ENCODE measurements at places on chromosomes 12 and 14.

GRCh38 chr12:30840715-30841114 lies 85.8 kb upstream of the TSPAN11 start:
- DNase-seq, result no peak

DNA sequence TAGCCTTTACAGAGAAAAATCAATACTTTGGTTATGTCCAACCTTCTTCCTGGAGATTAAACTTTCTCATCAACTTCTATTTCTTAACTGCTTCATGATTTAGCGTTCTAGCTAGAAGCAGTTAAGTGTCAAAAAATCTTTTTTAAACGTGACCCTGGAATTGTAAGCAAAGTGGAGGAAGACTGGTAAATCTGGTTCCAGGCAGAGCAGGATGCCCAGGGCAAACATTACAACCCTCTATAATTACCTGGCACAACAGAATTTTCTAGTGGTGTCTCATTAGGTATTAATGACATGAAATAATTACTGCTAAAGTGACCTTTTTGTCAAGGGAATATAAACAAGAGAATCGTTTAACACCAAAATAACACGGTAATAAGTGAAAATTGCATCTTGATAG lies 320.8 kb downstream of the MED13L start:
- DNase-seq, result no peak

DNA sequence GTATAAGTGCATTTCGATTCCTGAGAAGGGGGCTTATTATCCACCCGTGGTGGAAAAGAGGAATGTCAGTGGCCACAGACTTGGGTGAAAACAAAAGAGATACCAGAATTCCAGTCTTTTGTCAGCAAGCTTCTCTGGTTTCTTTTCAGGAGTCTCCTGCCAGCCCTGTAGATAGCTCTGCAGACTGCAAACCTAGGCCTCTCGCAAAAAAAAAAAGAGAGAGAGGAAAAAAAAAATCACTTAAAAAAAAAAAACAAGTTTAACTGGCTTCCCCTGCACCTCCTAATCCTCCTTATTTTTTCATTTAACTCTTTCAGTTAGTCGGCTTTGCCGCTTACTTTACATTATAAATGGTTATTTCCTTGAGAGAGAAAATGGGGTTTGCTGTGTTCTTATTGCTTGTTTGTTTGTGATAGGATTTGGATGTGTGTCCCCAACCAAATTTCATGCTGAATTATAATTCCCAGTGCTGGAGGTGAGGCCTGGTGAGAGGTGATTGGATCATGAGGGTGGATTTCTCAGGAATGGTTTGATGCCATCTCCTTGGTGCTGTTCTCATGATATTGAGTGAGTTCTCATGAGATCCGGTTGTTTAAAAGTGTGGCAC lies 170.0 kb downstream of the BCL11B start:
- DNase-seq, result no peak

- DNase-seq, result no peak
Observed at GRCh38 chr12:115755725-115756085, 521.8 kb downstream of the MED13L start.

DNA sequence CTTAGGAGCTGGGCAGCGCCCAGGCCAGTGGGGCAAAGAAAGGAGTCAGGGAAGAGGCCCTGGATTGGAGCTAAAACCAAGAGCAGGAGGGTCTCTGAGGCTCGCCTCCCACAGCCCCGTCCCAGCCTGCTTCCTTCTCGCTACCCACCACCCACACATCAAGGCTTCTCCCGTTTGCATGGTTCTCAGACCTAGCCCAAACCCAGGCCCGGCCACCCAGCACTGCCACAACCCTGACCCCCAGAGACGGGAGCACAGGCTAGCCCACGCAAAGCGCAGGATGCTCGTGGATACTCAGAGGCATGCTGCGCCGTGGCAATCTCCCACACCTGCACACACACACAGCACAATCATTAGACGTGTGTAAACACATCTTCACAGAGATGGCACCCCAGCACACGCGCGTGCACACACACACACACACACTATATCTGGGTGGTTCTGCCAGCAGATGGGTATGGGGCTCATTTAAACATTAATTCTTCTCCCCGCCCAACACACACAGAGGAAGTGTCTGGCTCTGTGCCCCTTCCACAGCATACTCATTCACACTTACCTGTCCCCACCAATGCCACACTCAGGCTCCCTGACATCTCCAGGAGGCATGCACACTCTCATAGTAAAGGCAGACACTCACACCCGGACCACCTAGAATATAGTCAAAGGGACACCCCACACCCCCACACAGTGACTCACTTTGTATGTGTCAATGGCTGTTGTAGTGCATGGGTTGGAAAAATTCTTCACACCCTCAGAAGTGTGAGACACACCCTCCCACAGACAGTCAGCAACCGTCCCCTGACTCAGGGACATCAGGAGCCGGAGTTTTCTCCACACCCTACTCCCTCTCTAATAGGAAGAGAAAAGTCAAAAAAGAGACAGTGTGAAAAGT lies 1.1 kb downstream of the CARMIL3 start:
- peak; percentile 55 for DNase-seq

DNA sequence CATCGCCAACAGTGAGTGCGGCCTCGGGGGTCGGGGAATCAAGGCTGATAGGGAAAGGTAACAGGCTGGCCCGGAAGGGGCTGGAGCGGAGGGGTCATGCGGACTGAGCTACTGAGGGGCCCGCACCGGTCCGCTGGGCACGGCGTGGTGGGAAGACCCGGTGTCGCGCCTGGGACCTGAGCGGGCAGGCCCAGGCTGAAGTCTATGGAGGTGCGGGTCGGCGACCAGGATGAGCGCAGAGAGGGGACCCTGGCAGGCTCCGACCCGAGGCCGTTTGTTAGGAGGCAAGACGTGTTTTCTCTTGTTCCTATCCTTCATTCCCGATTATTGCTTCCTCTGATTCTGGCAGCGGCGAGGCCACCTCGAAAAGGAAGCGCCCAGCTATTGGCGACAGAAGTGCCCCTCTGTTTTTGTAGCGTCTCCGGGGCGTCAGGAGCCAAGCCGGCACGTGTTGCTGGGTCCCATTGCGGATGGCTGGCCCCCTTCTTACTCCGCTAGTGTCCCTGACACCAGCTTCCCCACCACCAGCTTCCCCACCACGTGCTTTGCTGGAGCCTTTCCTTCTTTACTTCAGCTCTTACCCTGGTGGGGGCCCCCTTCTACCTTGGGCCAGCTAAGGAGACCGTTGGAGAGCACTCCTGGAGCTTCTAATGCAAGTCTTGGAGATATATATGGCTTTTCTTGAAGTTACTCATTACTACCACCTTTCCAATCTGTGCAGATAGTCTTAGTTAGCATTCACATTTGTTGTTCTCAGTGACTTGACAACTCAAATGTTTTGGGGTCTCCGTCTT lies 653 bp downstream of the PA2G4 start:
- peak; percentile 32 for DNase-seq

DNA sequence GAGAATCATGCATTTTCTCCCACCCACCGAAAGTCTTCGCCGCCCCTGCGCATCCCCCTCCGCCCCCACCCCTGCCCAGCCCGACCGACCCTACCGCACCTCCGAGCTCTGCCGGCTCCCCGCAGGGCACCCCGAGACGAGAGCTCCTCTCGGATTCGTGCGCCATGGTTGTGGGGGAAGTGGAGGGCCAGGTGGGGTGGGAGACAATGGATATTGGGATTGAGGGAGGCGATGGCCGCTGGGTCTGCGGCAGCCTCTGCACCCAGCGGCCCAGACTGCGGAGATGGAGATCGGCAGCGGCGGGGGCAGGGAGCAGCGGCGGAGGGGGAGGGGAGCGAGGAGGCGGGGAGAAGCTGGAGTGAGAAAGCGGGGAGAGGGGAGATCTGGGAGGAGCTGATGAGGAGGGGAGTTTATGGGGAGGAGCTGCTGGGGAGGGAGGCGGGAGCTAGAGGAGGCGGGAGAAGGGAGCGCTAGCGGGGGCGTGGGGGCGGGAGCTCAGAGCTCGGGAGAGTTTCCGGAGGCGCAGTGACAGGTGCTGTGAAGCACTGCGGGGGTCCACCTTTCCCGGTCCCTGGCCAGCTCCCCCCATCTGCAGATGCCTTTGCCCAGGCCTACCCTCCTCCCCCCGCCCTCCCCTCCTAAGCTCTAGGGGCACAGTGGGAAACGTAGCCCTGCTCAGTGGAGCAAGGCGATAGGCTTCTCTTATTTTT lies at the start of gene SALL2:
Gene SALL2, minus strand, starts transcription at position 385 of the 710 bp plus-strand sequence. Its CDS starts 219 bp downstream, at position 166.
- peak; percentile 82 for DNase-seq

- no peak for DNase-seq
Observed at GRCh38 chr12:114901316-114901715, 217.3 kb upstream of the TBX3 start.

GRCh38 chr12:106288101-106288493 lies 14.4 kb upstream of the TCP11L2 start:
- no peak for DNase-seq

DNA sequence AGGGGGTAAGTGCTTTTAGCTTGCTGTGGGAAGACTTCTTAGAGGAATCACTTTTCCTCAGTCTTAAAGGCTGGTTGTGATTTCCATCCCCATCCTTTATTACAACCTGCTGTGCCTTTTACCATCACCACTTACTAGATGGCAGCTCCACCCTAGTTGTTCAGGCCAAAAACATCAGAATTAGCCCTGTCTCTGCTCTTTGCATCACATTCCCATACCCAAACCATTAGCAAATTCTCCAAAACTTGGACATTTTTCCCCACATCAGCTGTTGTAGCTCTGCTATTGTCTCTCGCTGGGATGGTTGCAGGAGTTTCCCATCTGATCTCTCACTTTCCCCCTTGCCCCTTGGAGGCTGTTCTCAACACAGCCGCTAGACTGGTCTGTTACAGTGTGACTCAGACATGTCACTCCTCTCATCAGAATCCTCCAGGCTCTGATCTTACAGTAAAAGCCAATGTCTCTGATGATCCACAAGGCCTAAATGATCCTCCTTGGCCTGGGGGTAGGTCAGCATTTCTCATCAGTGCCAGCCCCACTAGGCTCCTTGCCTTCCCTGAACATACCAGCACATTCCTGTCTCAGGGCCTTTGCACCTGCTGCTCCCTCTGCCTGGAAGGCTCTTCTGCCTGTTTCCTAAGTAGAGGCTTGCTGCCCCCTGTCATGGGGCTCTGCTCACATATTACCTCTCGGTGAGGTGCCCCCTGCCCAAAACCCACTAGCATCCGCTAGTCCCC lies 102.5 kb downstream of the BEGAIN start:
- no peak for DNase-seq

GRCh38 chr14:103118663-103119404 lies 4.4 kb upstream of the TNFAIP2 start:
- DNase-seq, result no peak

DNA sequence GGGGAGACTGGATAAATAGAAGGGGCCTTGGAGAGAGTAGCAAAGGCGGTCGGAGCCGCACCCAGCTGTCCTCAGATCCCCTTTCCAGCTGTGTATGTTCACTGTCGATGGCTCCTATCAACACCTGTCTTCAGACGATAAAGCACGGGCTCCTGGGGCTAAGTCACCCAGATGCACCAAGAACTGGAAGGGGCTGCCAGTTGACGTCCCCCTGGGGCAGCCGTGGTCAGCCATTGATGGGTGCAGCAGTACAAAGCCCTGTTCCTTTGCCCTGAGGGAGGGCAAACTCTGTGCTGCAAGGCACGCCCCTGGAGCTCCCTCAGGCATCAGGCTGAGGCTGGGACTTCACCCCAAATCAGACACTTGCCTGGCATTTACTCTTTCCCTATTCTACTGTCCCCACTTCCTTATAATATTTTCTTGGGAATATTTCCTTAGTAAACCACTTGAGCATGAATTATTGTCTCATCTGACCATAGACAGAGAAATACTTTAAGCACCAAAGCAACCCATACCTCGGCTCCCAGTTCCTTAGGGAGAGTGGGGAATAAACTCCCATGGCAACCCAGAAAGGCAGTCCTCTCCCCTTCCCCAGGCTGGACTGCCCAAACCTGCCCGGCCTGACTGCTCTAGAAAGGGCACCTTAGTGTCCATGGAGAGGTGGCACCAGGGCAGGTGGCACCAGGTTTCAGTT lies 59.6 kb upstream of the SCN8A start:
- no peak for DNase-seq

DNA sequence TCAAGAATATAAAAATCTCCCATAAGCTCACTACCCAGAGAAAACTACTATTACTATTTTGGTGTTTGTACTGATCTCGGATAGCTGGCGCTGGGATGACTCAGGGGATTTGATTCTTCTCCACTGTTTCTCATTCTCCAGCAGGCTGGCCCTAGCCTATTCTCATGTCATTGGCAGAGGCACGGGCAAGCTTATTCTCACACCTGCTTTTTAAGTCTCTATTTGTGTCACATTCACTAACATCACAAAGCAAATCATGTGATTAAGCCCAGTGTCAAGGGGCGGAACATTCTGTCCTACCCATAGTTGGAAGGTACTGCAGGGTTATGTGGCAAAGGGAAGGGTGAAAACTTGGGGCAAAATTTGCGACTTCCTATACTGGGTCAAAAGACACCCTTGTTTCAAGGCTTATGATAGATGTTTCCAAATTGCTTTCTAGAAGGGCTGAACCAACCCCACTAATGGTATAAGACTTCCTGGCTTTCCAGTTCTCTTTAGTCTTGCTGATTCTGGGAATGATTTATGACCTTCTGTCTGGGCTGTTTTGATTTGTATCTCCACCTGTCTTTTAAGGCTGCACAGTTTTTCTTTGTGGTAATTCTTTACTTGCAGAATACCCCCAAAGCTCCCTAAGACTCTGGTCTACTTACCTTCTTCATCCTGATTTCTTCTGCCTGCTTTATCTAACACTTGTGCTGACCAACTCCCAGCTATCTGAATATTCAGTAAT lies 406.4 kb downstream of the NRXN3 start:
- no peak for DNase-seq

DNA sequence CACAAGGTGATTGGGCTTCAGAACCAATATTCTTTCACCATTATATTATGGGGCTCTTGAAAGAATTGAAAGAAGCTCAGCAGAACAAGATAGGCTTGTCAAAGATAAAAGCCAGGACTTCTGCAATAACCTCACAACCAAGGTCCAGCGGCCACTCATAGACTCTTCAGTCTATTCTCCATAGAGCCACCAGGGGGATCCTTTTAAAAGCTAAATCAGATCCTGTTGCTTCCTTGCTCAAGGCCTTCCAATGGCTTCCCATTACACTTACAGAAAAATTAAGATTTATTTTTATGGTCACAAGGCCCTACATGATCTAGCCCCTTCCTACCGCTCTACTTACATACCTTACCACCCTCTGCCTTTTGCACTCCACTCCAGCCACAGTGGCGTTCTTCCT lies 169.6 kb downstream of the C12orf42 start:
- DNase-seq, result no peak

- no peak for DNase-seq
Observed at GRCh38 chr12:65821336-65821735, 2.9 kb upstream of the HMGA2 start.

DNA sequence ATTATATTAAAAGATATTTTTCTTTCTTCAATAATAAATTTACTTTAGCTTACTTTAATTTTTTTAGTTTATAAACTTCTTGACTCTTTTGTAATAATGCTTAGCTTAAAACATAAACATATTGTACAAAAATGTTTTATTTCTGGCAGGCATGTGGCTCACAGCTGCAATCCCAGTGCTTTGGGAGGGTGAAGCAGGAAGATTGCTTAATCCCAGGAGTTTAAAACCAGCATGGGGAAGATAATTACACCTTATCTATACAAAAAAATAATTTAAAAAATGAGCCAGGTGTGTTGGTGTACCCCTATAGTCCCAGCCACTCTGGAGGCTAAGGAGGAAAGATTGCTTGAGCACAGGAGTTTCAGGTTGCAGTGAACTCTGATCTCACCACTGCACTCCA lies 120.7 kb downstream of the GPHN start:
- no peak for DNase-seq

GRCh38 chr12:1422604-1423315 lies 171.6 kb downstream of the FBXL14 start:
- DNase-seq, result no peak

- DNase-seq, result no peak
Observed at GRCh38 chr12:13980538-13981295, 685 bp downstream of the GRIN2B start.

GRCh38 chr14:54194501-54194900 lies 202.3 kb upstream of the CDKN3 start:
- DNase-seq, result no peak

Data from activated CD4-positive, alpha-beta T cell treated with anti-CD3 and anti-CD28 coated beads, Interleukin-2, amount 50 U/mL, for 48 hours (primary cell).